Sigmoid colon (tissue), 7 donors: ENCODE measurements at places on chromosomes 5 and 9. TPM values are rescaled to one million over a fixed set of nuclear protein-coding genes. Genes with fewer than 3 reads are reported as not detected.

The PCDHGA5 gene
- total RNA-seq, result 8.3 TPM

The TCF7 gene
- 0.55 TPM for total RNA-seq

The CTSV gene
- not detected for total RNA-seq

DNA sequence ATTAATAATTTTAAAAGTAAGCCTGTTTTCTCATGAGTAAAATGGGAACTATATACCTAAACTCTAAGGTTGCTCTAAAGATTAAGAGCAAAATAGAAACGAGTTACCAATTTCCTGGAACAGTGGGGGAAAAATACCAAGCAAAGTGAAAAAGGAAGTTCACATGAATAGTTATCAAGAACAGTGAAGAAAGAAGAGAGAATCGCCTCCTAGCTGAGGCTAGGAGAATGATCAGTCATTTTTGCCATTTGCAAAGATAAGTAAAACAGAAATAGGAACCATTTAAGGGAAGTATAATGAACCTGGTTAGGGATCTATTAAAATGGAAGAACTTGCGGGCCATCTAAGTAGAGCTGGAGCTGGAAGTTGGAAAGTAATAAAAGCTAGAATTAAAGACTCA is 50.7 kb downstream of the P4HA2 start:
- H3K27ac ChIP-seq, result no peak overlapping the region
- no peaks in the 10 kb centered on the region for H3K36me3 ChIP-seq
- H3K27me3 ChIP-seq, result no peaks in the 10 kb centered on the region
- H3K4me1 ChIP-seq, result peaks cover 7% of the 10 kb centered on the region
- H3K4me3 ChIP-seq, result no peak overlapping the region

DNA sequence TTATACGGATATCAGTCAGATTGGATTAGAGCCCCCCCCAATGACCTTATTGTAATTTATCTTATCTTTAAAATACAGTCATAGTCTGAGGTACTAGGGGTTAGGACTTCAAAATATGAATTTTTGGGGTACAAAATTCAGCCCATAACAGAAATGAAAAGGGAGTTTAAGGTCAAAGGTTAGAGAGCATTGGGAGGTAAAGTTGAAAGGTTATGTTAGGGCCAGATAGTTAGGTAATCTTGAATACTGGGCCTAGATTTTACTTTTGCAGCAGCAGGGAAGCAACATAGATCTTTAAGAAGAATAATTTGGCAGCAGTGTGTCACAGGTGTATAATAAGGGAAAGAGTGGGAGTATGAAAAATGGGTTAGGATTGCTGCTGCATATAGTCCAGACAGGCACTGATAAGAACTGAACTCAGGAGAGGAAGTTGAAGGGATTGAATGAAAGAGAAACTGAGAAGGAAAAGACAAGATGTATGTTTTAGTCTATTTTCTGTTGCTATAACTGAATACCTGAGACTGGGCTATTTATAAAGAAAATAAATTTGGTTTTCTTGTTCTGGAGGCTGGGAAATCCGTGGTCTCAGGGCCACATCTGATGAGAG is 10.7 kb upstream of the GCNT4 start:
- H3K27me3 ChIP-seq, result no peaks in the 10 kb centered on the region
- no peaks in the 10 kb centered on the region for H3K36me3 ChIP-seq
- no peak overlapping the region for H3K27ac ChIP-seq
- DNase-seq, result no peak
- no peak overlapping the region for H3K4me3 ChIP-seq

- H3K27ac ChIP-seq, result no peak overlapping the region
- H3K4me1 ChIP-seq, result peaks cover 8% of the 10 kb centered on the region
- no peak overlapping the region for H3K4me3 ChIP-seq
Measured at GRCh38 chr5:33843579-33843978, 48.2 kb downstream of the ADAMTS12 start.

DNA sequence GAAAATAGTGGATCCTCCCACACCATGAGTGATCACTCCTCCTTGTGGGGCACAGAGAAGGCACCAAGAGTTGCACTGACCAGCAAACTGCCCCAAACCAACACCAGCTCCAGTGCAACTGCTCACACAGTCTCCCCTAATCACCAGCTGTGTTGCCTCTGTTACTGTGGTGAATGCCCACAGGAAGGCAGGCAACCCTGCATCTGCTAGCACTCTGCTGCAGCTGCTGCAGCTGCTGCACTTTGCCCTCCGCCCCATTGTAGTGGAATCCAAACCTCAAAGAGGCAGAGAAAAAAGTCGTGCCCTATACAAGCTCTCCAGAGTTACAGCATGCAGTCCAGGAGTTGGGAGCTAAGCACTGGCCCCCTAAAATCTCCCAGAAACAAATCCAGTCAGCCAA is 339.6 kb downstream of the TRIM36 start:
- no peak for DNase-seq
- H3K36me3 ChIP-seq, result no peaks in the 10 kb centered on the region
- H3K4me1 ChIP-seq, result no peaks in the 10 kb centered on the region
- no peak overlapping the region for H3K4me3 ChIP-seq
- no peak overlapping the region for H3K27ac ChIP-seq

DNA sequence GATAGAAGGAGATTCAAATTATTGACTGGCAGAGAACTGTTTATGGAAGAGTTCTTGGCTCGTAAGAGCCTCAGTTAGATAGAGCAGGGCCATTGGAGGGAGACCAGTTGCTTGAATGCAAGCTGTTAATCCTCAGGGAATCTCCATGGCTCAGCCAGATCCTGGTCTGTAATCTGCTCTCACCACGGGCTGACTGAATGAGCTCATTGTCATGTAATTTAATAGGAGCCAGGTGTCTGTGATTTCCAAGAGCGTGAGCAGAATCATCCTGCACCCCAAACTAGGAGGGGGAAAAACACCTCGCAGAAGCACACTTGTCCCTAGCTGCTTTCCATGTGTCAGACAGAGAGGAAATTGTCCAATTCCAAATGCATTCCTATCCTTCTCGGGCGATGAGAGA is 19.1 kb upstream of the KCNMB1 start:
- H3K4me3 ChIP-seq, result no peak overlapping the region
- DNase-seq, result no peak
- H3K27me3 ChIP-seq, result no peaks in the 10 kb centered on the region
- no peaks in the 10 kb centered on the region for H3K36me3 ChIP-seq
- peaks cover 19% of the 10 kb centered on the region for H3K4me1 ChIP-seq

DNA sequence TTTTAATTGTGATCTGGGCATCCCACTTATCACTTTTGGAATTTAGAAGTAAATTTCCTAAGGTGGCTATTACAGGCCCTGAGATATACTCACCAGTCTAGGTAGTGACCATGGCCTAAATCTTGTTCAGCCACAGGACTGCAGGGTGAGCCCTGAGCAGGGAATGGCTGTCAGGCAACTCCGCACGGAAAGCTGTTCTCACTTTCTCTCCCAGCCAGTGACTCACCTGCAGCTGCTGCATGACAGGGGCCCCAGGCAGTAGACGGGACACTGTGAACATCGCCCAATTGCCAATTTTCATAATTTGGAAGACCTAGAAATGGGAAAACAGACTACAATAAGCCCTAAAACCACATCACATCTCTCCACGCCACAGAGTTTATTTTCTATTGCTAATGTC is 69.6 kb upstream of the TAF1L start:
- DNase-seq, result no peak
- H3K4me1 ChIP-seq, result no peaks in the 10 kb centered on the region
- no peaks in the 10 kb centered on the region for H3K36me3 ChIP-seq
- H3K27ac ChIP-seq, result no peak overlapping the region
- H3K4me3 ChIP-seq, result no peak overlapping the region

DNA sequence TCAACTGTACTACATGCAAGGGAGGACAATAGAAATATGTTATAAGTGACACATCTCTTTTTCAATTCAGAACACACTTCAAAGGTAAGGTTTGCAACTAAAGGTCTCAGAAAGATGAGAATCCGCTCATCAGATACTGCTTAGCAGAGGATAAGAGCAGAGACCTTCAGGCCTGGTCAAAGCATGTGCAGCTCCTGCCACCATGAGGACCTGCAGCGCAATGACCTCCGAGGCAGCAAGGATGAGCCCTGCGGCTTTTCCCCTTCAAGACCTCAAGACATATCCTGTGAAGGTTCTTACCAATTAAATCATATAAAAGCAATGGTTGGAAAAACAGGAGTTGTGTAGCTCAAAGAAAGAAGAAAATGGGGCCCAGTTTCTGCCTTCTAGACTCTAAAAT is 135.8 kb downstream of the TRIM36 start:
- no peaks in the 10 kb centered on the region for H3K36me3 ChIP-seq
- no peaks in the 10 kb centered on the region for H3K4me1 ChIP-seq
- DNase-seq, result no peak
- H3K27me3 ChIP-seq, result no peaks in the 10 kb centered on the region

DNA sequence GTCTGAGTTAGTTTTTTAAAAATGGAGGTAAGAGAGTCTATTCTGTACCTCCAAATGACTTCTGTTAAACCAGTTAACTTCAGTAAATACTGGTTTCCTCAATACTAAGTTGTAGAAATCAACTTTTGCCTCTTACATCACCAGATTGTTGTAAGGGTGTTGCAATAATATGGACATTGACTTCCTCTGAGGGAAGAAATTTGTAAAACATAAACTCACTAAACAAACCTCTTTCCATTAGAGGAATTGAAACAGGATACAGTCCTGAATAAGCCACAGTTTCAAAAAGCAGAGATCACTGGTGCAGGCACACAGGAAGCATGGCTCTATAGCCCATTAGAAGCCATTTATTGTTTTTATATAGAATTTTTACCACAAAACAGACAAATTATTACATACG is 32.7 kb upstream of the SLCO6A1 start:
- H3K27ac ChIP-seq, result no peak overlapping the region
- no peaks in the 10 kb centered on the region for H3K4me1 ChIP-seq
- H3K4me3 ChIP-seq, result no peak overlapping the region
- DNase-seq, result no peak

DNA sequence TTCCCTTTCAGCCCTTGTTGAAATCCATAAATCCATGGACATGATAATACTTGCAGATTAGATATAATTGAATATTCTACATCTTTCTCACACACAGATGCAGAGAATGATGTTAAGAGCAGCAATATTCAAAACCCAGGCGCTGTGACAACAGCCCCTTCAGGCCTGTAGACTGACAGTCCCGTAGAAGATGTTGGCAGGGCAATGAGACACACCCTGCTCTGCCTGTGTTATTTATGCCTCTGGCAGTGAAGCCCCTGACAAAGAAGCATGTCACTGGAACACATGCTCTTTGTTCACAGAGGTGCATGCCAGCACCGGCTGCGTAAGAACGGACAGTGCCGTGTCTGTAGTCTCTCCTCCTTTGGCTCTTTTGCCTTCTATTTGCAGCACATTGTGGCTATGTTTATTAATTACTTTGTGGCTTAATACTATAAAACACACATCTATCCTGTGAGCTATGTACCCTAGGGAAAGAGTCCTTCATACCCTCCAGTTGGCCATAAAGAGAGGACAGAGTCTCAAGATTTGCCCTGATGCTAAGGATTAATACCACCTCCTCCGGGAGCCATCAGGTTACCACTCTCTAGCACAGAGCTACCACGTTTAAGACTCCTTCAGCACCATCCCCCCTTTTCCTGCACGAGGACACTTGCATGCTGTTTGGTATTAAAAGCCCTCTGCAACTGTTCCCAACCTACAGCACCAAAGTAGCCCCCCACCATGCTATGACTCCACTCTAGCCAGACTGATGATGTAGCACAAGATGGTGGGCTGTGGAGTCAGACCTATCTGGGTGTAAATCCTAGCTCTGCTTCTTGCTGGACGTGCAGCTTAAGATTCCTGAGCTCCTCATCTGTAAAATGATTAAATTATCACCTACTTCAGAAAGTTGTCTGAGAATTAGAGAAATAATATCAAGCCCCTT is 2.0 kb upstream of the ANP32B start:
- DNase-seq, result peak; percentile 81
- H3K4me3 ChIP-seq, result no peak overlapping the region
- no peaks in the 10 kb centered on the region for H3K27me3 ChIP-seq
- H3K4me1 ChIP-seq, result peaks cover 30% of the 10 kb centered on the region
- H3K27ac ChIP-seq, result peak overlapping the region; percentile 46

- H3K27me3 ChIP-seq, result no peaks in the 10 kb centered on the region
- peak overlapping the region; percentile 56 for H3K4me3 ChIP-seq
- H3K36me3 ChIP-seq, result peaks cover 25% of the 10 kb centered on the region
- H3K27ac ChIP-seq, result peak overlapping the region; percentile 86
Measured at GRCh38 chr9:35757226-35757891, 3.3 kb upstream of the MSMP start.

DNA sequence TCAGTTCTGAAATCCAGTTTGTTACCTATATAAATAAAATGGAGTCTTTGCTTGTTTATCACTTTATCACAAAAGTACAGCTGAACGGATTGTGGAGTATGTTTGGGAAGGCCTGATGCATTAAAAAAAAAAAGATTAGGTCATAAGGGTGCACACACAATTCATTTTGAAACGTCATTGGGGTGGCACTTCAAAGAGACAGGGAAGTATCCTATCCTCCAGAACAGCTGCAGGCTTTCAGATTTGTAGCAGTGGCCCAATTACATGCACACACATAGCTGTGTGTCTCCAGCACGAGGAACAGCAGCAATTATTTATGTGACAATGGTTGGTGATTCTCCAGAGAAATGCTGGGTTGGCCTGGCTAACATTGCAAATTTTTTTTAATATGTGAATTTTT is 46.8 kb upstream of the FER start:
- no peaks in the 10 kb centered on the region for H3K4me1 ChIP-seq
- no peak overlapping the region for H3K4me3 ChIP-seq
- no peak overlapping the region for H3K27ac ChIP-seq
- no peaks in the 10 kb centered on the region for H3K36me3 ChIP-seq
- no peaks in the 10 kb centered on the region for H3K27me3 ChIP-seq

GRCh38 chr9:109812818-109813281 is 32.9 kb downstream of the PALM2AKAP2 start:
- no peak for DNase-seq
- H3K27ac ChIP-seq, result no peak overlapping the region
- no peaks in the 10 kb centered on the region for H3K36me3 ChIP-seq
- H3K4me3 ChIP-seq, result no peak overlapping the region
- no peaks in the 10 kb centered on the region for H3K27me3 ChIP-seq

DNA sequence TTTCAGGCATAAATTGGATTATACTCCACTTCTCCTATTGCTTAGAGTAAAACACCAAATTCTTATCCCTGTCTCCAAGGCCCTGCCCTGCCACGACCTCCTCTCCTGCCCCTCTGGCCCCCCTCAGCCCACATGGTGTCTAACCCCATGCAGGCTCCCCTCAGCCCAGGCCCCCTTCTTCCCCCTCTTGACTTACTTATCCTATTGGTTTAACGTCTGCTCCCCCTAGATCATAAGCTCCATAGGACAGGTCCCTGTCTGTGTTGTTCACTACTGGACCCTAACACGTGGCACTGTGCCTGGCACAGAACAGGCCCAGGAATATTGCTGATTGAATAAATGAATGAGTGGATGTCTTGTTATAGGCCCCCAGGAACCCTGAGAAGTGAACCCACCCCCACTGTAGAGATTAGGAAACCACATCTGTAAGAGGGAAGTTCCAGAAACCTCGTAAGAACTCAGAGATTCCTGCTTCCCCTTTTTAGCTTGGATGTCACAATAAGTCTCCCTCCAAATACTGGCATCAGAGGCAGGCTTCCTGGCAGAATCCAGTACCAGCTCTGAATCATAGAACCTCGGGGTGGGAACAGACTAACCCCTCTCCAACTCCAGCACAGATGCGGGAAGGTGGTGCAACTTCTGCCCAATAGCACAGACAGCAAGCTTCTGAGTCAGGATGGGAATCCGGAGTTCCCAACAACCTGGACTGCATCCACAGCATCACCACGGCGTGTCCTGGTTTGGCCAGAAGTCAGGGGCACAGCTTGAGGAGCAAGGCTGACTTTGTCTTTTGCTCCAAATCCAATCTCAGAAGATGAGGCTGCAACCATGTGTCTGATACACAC is 31.5 kb downstream of the HRH2 start:
- H3K4me1 ChIP-seq, result no peaks in the 10 kb centered on the region
- H3K27ac ChIP-seq, result no peak overlapping the region
- no peak overlapping the region for H3K4me3 ChIP-seq
- H3K27me3 ChIP-seq, result no peaks in the 10 kb centered on the region
- DNase-seq, result peak; percentile 72
